ENCODE measurements at places on chromosomes 13 and 19. TPM values are rescaled to one million over a fixed set of nuclear protein-coding genes. Genes with fewer than 3 reads are reported as not detected.

OR7A17 gene
- not detected for total RNA-seq

CLEC17A gene
- not detected for total RNA-seq

CEACAM16 gene
- total RNA-seq: 0.14 TPM

SIGLEC7 gene
- total RNA-seq: not detected

PRX gene
- total RNA-seq: 1.3 TPM

ZNF730 gene
- total RNA-seq: not detected

Measured in A549 treated with RU486 at 1 μM for 4 hours (cell line).